Calu3 (cell line): ENCODE measurements at places on chromosomes 2 and 18. TPM values are rescaled to one million over a fixed set of nuclear protein-coding genes. Genes with fewer than 3 reads are reported as not detected.
A peak's percentile ranks its signal among the peaks of the same experiment; 100 is the strongest.

GRCh38 chr18:55484773-55485172, 103.2 kb downstream of the TCF4 start:
- no peaks in the 10 kb centered on the region for H3K36me3 ChIP-seq
- H3K27me3 ChIP-seq: no peaks in the 10 kb centered on the region
- no peaks in the 10 kb centered on the region for H3K4me1 ChIP-seq
- DNase-seq: no peak
- no peak overlapping the region for H3K4me3 ChIP-seq

GRCh38 chr2:101699755-101700461, 2.4 kb downstream of the MAP4K4 start:
- peaks cover 37% of the 10 kb centered on the region for H3K36me3 ChIP-seq
- no peak overlapping the region for H3K4me3 ChIP-seq
- peaks cover 42% of the 10 kb centered on the region for H3K4me1 ChIP-seq
- H3K27me3 ChIP-seq: no peaks in the 10 kb centered on the region
- no peak overlapping the region for H3K27ac ChIP-seq

The PDE1A gene
- total RNA-seq: 0.26 and 0.49 TPM in 2 replicates

DNA sequence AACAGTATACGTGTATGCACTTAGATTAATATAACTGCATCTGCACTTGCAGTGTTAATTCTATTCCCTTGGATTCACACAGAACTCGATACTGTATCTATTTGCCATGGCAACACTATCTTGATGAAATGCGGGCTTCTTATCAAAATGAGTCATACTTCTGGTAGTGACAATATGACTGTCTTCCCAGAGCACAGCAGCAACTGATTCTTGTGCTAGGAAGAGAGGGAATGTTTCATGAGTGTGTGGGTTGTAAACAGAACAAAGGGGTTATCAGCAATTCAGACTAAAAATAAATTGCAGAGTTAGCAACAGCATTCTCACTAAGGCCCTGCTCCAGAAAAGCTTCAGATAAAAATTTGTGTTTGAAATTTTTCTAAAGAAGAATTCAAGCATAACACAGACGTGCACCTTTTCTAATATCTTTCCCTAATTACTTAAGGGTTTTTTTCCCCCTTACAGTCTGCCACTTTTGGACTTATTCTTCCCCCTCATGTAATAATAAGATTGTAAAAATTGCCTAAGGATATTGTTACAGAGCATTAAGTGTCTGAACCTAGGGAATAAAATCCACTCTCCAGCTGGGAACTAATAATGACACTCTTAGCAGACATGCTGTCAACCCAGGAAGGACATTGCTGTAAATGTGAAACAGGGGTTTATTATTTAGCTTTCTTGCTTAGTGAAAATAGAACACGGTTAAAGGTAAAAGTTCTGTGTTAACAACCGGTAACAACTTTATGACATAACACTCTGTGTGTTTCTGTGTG, 99.9 kb upstream of the SLC38A11 start:
- DNase-seq: no peak
- no peak overlapping the region for H3K4me3 ChIP-seq
- H3K27ac ChIP-seq: no peak overlapping the region

The SEPTIN10 gene
- total RNA-seq: 64.3 and 72.2 TPM in 2 replicates

GRCh38 chr2:227816507-227817294, 3.1 kb downstream of the CCL20 start:
- H3K27ac ChIP-seq: peak overlapping the region; percentile 98
- no peaks in the 10 kb centered on the region for H3K27me3 ChIP-seq
- H3K36me3 ChIP-seq: peaks cover 68% of the 10 kb centered on the region
- peak overlapping the region; percentile 72 for H3K4me3 ChIP-seq
- peaks cover 55% of the 10 kb centered on the region for H3K4me1 ChIP-seq
- no peak for DNase-seq

DNA sequence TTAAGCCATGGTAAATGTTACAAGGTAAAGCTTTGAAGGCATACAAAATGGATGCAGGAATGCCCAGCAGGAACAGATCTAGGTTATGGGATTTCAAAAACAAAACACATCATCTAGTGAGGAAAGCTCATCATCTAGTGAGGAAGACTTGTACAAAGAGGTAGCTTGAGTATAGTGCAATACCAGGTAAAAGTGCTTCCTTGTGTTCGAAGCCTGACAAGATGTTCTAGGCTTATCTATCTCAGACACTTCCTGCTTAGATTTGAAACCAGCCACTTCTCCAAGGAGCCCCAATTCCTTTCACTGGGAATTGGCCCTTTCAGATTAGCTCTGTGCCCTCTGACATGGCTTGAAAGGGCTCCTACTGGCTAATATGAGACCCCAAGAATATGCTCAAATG, 45.6 kb downstream of the RNU4ATAC start:
- peaks cover 17% of the 10 kb centered on the region for H3K36me3 ChIP-seq
- H3K4me3 ChIP-seq: no peak overlapping the region
- no peaks in the 10 kb centered on the region for H3K27me3 ChIP-seq
- no peak overlapping the region for H3K27ac ChIP-seq
- DNase-seq: no peak
- peaks cover 9% of the 10 kb centered on the region for H3K4me1 ChIP-seq

DNA sequence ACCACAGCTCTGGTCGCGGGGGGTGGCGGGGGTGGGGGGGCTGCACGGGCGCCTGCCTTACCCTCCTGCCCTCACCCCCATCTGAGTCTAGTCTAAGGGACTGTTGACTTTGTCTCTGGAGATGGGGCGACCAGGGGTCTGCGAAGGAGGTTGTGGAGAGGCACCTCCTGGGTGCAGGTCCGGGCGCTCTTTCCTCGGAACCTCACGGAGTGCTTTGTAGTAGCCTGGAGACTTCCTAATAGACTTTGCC, 141.3 kb downstream of the MEIS1 start:
- H3K4me3 ChIP-seq: peak overlapping the region; percentile 72
- DNase-seq: no peak
- H3K27ac ChIP-seq: peak overlapping the region; percentile 56

DNA sequence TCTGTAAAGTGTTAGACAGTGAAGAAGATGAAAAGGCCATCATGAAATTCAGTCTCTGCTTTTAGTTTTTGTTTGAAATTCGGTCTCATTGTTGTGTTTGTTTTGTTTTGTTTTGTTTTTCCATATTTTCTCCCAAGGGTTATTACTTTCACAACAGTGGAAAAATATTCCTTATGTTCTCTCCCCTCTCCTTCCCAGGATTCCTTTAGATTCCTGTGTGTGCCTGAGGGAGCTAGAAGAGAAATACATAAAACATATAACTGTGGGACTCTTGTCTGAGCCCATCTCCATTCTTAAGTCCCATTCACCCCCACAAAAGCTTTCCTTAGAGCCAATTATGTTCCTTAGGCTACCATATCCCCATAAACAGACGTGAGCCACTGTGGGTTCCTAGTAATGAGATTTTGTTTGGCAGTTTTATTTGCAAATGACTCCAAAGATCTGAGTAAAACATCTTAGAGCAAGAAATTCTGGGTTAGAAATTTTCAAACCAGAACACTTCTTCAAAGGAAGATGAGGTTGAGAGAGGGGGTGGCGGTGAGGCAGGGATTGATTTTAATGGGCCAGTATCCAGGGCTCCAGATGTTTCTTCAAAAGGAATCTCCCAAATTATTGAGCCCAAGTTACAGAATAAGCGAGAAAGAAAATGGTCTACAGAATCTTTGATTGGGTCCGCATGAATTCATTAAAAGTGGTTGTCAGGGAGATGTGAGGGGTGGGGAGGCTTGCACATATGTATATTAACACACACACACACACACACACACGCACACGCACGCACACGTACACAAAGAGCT, 157.8 kb upstream of the TNP1 start:
- H3K36me3 ChIP-seq: no peaks in the 10 kb centered on the region
- no peaks in the 10 kb centered on the region for H3K4me1 ChIP-seq
- no peak overlapping the region for H3K4me3 ChIP-seq

GRCh38 chr2:217977840-217978535, 24.8 kb downstream of the TNS1 start:
- no peak overlapping the region for H3K27ac ChIP-seq
- DNase-seq: no peak
- no peaks in the 10 kb centered on the region for H3K36me3 ChIP-seq
- H3K27me3 ChIP-seq: peaks cover 36% of the 10 kb centered on the region

GRCh38 chr18:23537274-23537673, 34.0 kb downstream of the RMC1 start:
- no peak overlapping the region for H3K27ac ChIP-seq
- peaks cover 73% of the 10 kb centered on the region for H3K36me3 ChIP-seq
- H3K4me1 ChIP-seq: no peaks in the 10 kb centered on the region
- no peak for DNase-seq
- no peak overlapping the region for H3K4me3 ChIP-seq

GRCh38 chr2:30414961-30415360, 32.1 kb upstream of the LCLAT1 start:
- no peak for DNase-seq
- no peak overlapping the region for H3K27ac ChIP-seq
- no peaks in the 10 kb centered on the region for H3K36me3 ChIP-seq
- H3K4me3 ChIP-seq: no peak overlapping the region
- H3K4me1 ChIP-seq: peaks cover 9% of the 10 kb centered on the region

The DSG2 gene
- 194 and 196 TPM in 2 replicates for total RNA-seq

DNA sequence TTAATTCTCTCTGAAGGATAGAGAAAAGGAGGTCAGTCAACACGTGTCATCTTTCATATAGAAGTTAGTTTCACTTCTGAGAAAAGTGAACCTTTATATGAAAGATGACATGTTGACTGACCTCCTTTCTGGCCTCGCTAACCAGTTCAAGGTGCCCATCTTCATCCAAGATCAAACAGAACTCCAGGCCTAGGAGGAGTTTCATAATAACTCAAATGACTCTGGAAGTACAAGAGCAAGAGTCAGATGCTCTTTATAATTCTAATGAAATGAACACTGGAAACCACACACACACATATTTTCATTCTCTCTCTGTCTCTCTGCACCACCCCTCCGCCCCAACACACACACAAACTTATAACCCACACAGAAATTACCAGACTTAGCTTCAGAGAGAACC, 16.3 kb downstream of the ANKRD44 start:
- H3K4me3 ChIP-seq: no peak overlapping the region
- no peaks in the 10 kb centered on the region for H3K36me3 ChIP-seq
- DNase-seq: no peak
- H3K27ac ChIP-seq: no peak overlapping the region
- H3K27me3 ChIP-seq: no peaks in the 10 kb centered on the region

The LOXL3 gene
- 0.93 and 1.2 TPM in 2 replicates for total RNA-seq
